Hepatocyte (in vitro differentiated cells): ENCODE measurements at places on chromosomes 4 and X.

GRCh38 chrX:31652650-31653049 is 580.8 kb upstream of the FTHL17 start:
- DNase-seq, result no peak

DNA sequence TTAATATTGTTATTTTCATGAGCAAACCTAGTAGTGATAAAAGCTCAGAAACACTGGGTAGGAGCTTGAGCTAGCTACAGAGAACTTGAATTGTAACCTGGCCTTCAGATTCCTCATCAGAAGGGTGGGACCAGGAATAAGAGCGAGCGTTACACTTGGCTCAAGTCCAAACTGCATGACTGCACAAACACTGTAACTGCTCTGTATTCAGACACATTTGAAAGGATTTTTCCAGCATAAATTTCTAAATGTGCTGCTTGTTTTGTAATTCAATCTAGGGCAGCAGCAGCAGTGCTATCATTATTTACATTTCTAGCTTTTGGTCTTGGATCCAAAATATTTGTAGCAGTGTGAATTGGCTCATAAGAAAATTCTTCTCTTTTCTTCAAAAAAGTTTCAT is 133.0 kb upstream of the TMLHE start:
- DNase-seq, result peak; percentile 46

DNA sequence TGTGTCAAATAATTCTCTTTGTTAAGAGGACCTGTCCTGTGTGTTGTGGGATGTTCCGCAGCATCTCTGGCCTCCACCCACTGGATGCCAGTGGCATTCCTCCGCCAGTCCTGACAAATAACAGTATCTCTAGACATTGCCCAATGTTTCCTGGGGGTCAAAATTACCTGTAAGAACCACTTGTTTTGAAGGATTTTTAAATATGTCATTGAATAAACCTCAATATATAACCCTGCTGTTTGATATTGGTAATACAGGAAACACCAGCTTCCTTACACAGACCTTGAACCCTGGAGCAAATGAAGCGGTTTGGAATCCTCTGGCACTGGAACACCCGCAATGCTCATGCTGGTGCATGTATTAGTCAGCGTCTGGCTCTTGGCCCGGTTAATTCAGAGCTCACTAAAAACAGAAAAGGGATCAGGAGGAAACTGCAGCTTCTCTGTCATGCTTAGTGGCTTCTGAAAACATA is 101.3 kb downstream of the TBL1X start:
- DNase-seq, result peak; percentile 28

DNA sequence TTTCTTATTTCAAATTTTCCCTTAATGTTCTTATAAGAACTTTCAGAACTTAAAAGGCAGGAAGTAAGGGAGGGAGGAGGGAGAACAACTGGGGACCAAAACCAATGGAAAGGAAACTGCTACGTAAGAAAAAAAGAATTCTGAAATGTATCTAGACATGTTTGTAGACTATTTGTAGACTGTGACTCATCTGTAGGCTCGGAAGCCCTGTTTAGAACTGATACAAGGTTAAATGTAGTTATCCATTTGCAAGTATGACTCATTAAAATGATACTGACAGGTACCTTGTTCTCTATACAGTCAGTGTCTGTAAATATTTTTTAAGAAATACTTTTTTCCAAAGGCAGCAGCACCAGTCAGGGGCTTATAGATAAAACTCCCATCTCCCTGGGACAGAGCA is 202.0 kb downstream of the DHX15 start:
- DNase-seq, result peak; percentile 48

- no peak for DNase-seq
These were observed 106.2 kb downstream of the SYTL5 start for GRCh38 chrX:38112566-38112965.

- DNase-seq, result peak; percentile 53
These were observed 319.6 kb upstream of the HS3ST1 start for GRCh38 chr4:11748164-11748872.

- DNase-seq, result no peak
These were observed 249.3 kb downstream of the ZNF674 start for GRCh38 chrX:46295963-46296362.

- DNase-seq, result no peak
These were observed 319.1 kb downstream of the PCDH19 start for GRCh38 chrX:100090931-100091330.

DNA sequence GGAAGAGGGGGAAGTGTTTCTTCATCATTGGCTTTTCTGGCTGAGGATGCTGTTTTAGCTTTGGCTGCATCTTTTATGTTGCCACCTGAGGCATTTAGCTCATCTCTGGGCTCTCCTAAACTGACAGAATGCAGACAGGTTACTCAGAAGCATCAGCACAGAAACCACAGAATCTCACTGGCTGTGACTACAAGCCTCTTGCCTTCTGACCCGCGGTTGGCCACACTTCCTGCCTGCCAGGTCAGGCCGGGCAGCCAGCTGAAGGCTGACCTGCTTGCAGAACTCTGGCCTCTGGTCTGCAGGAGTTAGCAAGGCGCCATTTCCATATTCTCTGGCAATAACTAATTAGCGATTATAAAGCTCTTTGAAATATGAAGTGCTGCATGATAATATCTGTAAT is 366.5 kb downstream of the MID1IP1 start:
- no peak for DNase-seq

DNA sequence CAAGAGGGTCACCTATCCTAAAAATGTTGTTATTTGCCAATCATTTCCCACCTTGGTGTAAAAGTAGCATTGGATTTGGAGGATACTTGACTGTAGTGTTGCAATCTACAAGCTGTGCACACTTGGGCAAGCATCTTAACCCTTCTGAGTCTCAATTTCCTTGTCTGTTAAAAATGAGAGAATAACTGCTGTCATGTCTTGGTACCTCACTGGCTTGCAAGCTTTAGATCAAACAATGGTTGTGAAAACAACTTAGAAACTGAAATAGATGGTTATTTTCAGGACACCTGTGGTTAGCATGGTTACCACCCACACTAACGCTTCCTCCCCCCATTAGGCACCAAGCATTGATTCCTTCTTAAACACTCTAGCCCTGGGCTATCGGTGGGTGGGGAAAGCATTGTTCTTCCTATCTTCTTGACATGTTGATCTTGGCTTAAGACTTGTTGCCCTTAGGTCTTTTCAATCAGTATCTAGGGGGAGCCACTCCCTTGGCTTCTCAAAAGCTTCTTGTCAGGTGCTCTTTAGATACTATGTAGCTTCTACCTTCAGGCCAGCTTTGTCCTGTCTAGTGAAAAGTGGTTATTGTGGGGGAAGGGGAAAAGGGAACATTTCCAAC is 10.6 kb upstream of the AMOT start:
- DNase-seq, result no peak

DNA sequence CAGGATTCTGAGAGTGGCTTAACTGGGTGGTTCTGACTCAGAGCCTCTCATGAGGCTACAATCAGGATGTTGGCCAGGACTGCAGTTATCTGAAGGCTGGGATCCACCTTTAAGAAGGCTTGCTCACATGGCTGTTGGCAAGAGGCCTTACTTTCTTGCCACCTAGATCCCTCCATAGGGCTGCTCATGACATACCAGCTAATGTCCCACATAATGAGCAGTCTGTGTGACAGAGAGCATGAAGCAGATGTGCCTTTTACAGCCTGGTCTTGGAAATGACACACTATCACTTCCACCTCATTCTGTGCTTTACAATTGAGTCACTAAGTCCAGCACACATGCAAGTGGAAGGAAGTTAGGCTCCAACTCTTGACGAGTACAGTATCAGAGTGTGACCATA is 4.3 kb upstream of the RBM3 start:
- DNase-seq, result no peak

- no peak for DNase-seq
These were observed 24.6 kb downstream of the UGT2B7 start for GRCh38 chr4:69120870-69121269.

DNA sequence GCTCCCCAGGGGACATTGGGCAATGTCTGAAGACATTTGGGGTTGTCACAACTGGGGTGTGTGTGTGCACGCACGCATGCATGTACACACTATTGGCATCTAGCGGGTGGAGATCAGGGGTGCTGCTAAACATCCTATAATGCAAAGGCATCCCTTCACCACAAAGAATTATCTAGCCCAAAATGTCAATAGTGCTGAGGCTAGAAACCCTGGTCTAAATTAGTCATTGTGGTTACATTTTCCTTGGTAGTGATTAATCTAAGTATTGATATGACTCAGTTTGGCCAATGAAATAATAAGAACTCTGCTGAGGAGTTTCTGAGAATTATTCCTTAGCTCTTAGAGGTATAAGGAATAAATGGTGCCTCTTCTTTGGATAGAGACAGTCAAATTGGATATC is 200.2 kb downstream of the CLCN4 start:
- no peak for DNase-seq

DNA sequence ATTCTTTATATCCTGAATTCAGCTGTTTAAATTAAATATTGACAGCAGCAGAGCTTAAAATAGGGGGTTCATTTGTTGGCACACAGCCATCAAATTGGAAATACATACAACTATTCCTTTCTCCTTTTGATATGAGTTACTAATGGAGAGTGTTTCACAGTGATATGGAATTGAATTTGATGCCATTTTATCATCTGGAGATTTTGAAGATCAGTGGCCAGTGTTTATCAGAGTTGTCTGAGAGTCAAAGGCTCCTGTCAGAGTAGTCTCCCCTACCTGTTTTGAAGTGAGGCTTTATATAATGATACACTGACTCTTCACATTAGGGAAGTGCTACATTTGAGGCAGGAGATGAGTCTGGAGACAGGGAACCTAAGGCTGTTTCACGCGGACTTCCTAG is 1286.3 kb downstream of the TECRL start:
- no peak for DNase-seq

- DNase-seq, result no peak
These were observed 68.2 kb downstream of the ARHGAP10 start for GRCh38 chr4:147799986-147800555.

GRCh38 chr4:138037696-138038095 is 204.5 kb downstream of the SLC7A11 start:
- peak; percentile 32 for DNase-seq

DNA sequence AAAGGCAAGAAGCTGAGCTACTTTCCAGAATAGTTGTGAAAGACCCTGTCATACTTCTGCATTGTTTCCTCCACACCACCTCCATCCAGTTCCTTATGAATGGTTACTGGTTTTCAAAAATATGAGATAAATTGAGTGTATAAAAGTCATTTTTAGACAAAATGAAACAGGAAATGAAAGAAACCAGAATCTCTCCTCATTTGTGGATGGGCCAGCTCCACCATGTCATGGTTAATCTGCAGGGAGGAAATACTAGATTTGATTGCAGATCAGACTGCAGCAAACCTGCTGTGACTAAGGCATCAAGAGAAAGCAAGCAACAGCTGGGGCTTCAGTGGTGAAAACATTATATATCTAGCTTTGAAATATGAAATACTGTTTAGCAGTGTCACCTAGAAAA is 23.8 kb downstream of the F9 start:
- no peak for DNase-seq

DNA sequence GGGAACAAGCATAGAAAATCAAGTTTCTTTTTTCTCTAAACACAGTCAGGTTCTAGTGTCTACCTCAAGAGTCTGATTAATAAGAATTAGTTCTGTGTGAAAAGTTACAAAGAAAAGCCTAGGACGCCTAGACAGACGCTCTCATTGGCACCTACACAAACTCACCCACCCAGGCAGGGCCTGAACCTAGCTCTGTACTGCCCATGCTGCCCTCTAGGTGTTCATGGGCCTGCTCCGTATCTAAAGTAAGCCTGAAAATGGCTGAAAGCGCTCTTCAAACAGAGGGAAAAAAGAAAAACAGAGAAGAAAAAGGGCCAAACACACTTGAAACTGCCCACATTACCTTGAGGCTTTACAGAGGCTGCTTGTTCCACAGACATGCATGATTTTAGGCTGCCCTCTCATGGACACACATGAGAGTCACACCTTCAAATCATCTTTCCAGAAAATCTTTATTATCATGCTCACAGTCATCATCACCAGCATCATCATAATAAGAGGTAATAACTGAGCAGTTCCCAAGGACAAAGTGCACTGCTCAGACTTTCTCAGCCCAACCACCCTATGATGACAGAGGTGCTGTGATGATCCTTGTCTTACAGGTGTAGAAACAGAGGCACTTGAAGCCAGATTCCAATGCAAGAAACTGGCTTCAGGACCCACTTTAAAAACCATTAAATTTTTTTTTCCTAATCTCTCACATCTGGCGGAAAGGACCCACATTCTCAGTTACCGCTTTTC is 49.6 kb downstream of the MAP7D2 start:
- DNase-seq, result peak; percentile 55

DNA sequence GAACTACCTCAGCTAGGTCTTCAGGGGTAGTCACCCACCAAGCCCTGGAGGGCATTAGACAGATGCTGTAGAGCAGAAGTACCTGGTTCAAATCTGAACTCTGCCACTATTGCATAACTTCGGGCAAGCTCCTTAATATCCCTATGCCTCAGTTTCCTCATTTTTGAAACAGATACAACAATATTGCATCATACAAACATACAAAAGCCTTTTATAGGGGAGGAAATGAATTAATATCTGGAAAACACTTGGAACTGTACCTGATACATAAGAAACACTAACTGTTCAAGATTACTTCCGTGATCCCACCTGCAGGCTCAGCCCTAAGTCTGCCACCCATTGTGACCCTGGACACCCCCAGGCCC is 166.1 kb downstream of the EFNB1 start:
- no peak for DNase-seq

- DNase-seq, result no peak
These were observed 81.2 kb downstream of the SPCS3 start for GRCh38 chr4:176400816-176401461.

- DNase-seq, result no peak
These were observed 1449.6 kb downstream of the C4orf33 start for GRCh38 chr4:130545596-130545995.

- DNase-seq, result no peak
These were observed 26.0 kb upstream of the VSIG1 start for GRCh38 chrX:108018656-108019381.

- DNase-seq, result no peak
These were observed 15.1 kb downstream of the TRAPPC2 start for GRCh38 chrX:13719192-13719856.

DNA sequence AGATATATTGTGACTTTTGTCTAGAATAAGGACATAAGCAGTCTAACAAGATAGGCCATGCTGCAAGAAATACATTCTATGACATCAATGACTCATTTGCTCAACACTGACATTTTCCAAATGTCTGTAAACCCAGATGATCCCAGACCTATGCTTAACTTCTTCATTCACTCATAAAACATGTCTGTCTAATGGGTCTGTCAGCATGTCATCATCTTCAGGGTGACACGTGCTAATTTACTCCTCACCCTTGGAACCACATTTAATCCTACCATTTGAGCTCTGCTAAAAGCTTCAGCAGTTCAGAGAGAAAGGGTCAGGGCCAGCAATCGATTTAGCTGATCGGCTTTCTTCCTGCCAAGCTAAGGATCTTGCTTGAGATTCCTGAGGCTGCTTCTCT is 109.4 kb upstream of the MAP3K15 start:
- DNase-seq, result no peak
